ENCODE measurements at places on chromosomes 1 and 21. TPM values are rescaled to one million over a fixed set of nuclear protein-coding genes. Genes with fewer than 3 reads are reported as not detected.

DNA sequence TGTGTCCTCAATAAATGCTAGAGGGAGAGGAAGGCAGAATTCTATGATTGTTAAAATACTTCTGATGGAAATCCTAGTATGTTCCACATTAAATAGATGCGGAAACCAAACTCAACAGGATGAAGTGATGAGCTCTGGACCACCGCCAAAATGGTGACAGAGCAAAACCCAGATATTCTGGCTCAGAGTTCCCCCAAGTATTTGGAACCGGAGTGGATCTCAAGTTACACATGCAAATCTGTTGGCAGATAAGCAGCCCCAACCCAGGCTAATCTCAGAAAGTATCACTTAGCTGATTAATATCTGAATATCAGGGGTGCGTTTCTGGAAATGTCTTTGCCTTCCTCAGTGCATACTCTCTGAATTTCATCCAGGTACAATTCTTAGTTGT is 17.4 kb upstream of the GRHL3 start:
- H3K4me3 ChIP-seq, result no peak overlapping the region
- no peak overlapping the region for H3K27ac ChIP-seq
- no peak for DNase-seq
- H3K27me3 ChIP-seq, result peaks cover 54% of the 10 kb centered on the region
- H3K36me3 ChIP-seq, result no peaks in the 10 kb centered on the region

GRCh38 chr1:212981571-212982328 is 31.4 kb downstream of the VASH2 start:
- peaks cover 7% of the 10 kb centered on the region for H3K27me3 ChIP-seq
- no peak for DNase-seq
- no peaks in the 10 kb centered on the region for H3K36me3 ChIP-seq
- H3K27ac ChIP-seq, result no peak overlapping the region

DNA sequence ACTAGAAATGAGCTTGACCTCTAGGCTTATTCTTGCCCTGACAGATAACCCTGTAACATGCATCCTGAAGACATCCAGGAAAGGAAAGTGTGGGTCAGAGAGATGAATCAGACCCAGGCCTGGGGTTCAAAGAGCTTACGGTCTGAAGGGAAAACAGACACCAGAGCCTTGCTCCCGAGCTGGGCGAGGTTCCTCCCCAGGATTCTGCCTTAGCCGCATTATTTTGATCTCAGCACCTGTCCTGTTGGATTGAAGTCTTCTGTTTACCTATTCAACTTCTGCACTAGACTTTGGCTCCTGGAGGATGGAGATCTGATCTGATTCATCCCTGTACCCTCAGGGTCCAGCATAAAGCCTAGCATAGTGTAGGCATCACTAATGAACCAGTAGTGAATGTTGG is 1.9 kb downstream of the CYP4B1 start:
- no peak overlapping the region for H3K4me3 ChIP-seq
- no peak for DNase-seq
- no peaks in the 10 kb centered on the region for H3K4me1 ChIP-seq
- no peaks in the 10 kb centered on the region for H3K36me3 ChIP-seq
- H3K27me3 ChIP-seq, result no peaks in the 10 kb centered on the region

DNA sequence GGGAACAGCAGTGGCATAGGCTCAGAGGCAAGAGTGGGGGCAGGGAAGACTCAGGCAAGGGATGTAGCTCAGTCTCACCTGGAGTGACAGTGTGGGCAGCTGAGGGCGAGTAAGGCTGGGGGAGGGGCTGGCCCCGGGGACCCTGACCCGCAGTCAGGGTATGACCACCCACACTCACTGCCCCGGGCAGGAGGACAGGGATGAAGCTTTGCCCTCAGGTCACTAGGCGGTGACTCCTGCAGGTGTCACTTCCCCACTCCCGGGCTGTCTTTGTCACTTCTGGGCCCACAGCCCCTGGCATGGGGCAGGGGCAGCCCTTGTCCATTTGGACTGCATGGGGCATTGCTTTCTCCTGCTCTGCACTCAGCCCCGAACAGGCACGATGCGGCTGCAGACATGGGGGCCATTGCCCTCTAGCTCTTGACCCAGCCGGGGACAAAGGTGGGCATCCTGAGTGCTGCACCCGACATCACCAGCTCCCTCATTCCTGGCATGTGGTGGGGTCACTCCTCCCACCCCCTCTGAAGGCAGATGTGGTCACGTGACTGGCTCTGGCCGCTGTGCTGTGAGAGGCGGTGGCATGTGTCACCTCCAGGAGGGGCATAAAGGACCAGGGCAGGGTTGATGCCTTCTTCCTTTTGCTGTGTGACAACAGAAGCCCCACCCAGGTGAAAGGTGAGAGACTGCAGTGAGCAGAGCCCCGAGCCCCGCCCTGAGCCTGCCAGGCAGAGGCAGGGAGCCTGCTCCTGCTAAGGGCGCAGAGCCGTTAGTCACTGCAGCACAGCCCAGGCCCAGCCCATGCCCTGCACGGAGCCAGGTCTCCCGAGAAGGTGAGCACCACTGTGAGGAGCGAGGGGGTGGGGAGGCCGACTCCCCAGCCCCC is 66.0 kb downstream of the MATN1 start:
- H3K4me1 ChIP-seq, result no peaks in the 10 kb centered on the region
- H3K36me3 ChIP-seq, result no peaks in the 10 kb centered on the region
- H3K27ac ChIP-seq, result no peak overlapping the region
- H3K27me3 ChIP-seq, result peaks cover 2% of the 10 kb centered on the region
- DNase-seq, result no peak

DNA sequence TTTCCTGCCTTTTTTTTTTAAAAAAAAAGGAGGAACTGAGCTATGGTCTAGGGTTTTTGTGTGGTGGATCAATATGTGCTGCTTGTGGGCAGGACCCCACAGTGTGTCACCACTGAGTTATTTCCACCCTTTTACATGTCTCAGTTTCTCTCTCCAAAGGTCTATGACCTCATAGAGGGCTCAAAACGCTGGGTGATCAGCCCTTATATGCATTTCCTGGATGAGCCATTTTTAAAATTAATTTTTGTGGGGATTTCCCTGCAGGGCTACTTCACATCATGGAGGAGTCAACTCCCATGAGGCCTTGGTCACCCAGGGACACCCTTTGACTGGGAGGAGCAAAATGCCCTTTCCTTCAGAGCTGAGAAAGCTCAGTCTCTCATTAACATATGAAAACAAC is 20.7 kb upstream of the HAO2 start:
- H3K4me1 ChIP-seq, result no peaks in the 10 kb centered on the region
- no peaks in the 10 kb centered on the region for H3K36me3 ChIP-seq
- DNase-seq, result no peak
- H3K27ac ChIP-seq, result no peak overlapping the region
- peaks cover 4% of the 10 kb centered on the region for H3K27me3 ChIP-seq

DNA sequence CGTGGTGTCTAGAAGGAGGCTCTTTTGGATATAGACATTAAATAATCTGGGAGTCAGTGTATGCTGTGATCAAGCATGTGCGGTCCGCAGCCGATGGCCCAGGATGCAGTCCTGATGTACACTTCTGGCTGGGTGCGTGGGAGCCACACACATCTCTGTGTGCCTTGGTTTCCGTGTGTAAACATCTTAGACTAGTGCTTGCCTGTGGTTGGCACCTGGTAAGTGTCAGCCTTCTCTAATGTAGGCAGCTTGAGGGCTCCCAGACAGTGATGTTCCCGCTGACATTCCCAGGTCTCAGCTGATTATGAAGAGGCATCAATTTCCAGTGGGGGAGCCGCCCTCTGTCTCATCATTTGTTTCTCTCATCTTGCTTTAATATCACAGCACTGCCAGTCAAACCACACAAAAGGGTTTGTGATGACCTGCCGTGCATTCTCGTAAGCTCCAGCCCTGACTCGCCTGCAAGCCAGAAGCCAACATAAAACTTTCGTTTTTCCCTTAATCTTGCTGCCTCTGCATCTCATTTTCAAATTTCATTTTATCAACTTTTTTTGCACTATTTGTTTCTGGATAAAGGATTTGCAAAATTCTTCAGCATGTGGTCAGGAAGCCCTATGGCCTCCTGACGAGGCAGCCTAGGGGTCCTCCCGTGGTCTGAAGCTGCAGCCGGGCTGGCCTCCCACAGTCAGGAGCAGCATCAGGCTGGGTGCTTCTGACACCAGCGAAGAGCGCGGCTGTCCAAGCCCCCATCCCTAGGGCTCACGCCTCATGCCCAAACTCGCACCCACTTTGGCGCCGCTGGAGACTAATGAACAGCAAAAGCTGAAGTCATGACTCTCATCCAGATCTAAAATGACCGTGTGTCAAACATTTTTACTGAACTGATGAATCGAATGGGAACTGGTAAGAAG is 28.1 kb downstream of the PDE9A start:
- no peak overlapping the region for H3K4me3 ChIP-seq
- peaks cover 48% of the 10 kb centered on the region for H3K4me1 ChIP-seq
- H3K36me3 ChIP-seq, result no peaks in the 10 kb centered on the region
- DNase-seq, result no peak
- H3K27me3 ChIP-seq, result peaks cover 13% of the 10 kb centered on the region
- peak overlapping the region; percentile 56 for H3K27ac ChIP-seq

RASSF5 gene
- total RNA-seq, result 221 TPM

VANGL1 gene
- 9.9 TPM for total RNA-seq

DNA sequence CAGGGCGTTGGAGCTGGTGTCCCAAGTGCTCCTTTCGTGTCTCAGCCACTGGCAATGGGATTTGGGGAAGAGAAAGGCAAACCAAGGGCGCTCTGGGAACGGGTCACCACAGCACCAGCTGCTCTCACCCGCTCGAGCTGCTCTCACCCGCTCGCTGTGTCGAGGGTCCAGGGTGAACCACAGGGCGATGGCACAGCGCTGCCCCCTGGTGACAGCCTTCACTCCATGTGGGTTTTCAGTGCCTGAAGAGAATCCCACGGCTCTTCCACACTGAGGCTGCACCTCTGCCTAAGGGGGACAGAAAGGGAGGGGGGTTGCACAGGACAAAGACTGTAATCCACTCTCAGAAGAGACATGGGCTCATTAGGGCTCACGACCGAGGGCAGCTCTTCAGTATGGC is 7.1 kb upstream of the CLDN19 start:
- no peak for DNase-seq
- H3K4me1 ChIP-seq, result no peaks in the 10 kb centered on the region
- H3K36me3 ChIP-seq, result peaks cover 36% of the 10 kb centered on the region
- no peaks in the 10 kb centered on the region for H3K27me3 ChIP-seq
- no peak overlapping the region for H3K4me3 ChIP-seq

DNA sequence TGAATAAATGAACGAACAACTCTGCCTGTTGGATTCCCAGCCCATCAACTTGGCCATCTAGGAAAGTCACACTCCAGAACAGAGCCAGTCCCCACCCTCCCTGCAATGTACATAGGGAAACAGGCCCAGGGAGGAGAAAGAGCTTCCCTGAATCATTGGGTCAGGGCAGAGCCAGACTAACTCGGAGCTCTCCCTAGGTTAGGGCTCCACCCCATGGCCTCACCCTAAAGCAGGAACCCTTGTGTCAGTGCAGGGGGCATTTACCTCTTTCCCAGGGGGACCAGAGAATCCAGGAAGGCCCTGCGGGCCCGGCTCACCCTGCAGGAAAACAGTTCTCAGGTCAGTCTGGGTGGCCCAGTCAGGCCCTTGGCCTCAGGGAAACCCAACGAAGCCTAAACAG is 11.6 kb downstream of the COL9A2 start:
- peaks cover 2% of the 10 kb centered on the region for H3K36me3 ChIP-seq
- no peak for DNase-seq
- H3K4me3 ChIP-seq, result no peak overlapping the region
- no peaks in the 10 kb centered on the region for H3K27me3 ChIP-seq
- H3K4me1 ChIP-seq, result peaks cover 2% of the 10 kb centered on the region

FTCD gene
- 0.56 TPM for total RNA-seq

- peak overlapping the region; percentile 60 for H3K27ac ChIP-seq
- H3K4me3 ChIP-seq, result no peak overlapping the region
- H3K36me3 ChIP-seq, result peaks cover 3% of the 10 kb centered on the region
- peaks cover 40% of the 10 kb centered on the region for H3K4me1 ChIP-seq
- H3K27me3 ChIP-seq, result no peaks in the 10 kb centered on the region
Observed at GRCh38 chr1:8374812-8375211, 56.9 kb downstream of the SLC45A1 start.

DNA sequence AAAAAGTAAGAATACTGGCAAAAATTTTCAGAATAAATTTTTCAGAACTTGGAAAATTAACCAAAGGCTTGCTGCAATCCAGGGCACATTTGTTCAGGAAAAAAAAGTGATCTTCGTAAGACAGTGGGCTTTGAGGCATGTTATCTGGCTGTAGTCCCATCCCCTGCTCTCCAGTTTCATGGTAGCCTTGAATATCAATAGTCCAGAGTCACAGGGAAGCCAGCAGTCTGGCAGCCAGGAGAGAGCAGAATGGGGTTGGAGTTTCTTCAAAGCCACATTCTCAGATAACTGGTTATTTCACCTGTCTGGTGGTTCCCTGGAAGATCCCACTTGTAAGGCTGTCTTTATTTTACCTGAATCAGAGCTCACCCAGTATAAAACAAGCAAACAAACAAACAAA is 669.3 kb downstream of the MATN1 start:
- H3K27ac ChIP-seq, result no peak overlapping the region
- no peak overlapping the region for H3K4me3 ChIP-seq
- H3K36me3 ChIP-seq, result no peaks in the 10 kb centered on the region
- peaks cover 10% of the 10 kb centered on the region for H3K27me3 ChIP-seq
- no peaks in the 10 kb centered on the region for H3K4me1 ChIP-seq

GRCh38 chr1:228286505-228287417 is 78.9 kb downstream of the OBSCN start:
- no peaks in the 10 kb centered on the region for H3K4me1 ChIP-seq
- H3K27me3 ChIP-seq, result no peaks in the 10 kb centered on the region
- no peak overlapping the region for H3K4me3 ChIP-seq
- DNase-seq, result no peak
- no peak overlapping the region for H3K27ac ChIP-seq
- no peaks in the 10 kb centered on the region for H3K36me3 ChIP-seq

POU3F1 gene
- 1.5 TPM for total RNA-seq

GRCh38 chr1:92480813-92481598 is 5.7 kb downstream of the GFI1 start:
- H3K4me3 ChIP-seq, result peak overlapping the region; percentile 99
- H3K27ac ChIP-seq, result peak overlapping the region; percentile 36
- DNase-seq, result no peak
- peaks cover 68% of the 10 kb centered on the region for H3K36me3 ChIP-seq

- no peak for DNase-seq
- no peaks in the 10 kb centered on the region for H3K4me1 ChIP-seq
- no peak within 1 kb of the TSS for H3K27ac ChIP-seq
- peaks cover 56% of the 10 kb centered on the region for H3K27me3 ChIP-seq
- H3K4me3 ChIP-seq, result no peak within 1 kb of the TSS
- no peaks in the 10 kb centered on the region for H3K36me3 ChIP-seq
Observed at GRCh38 chr1:156368889-156369684, at the start of gene RHBG. RHBG (plus strand) TSS chr1:156369211; CDS start chr1:156369250, 39 bp downstream.

TSPAN2 gene
- 0.34 TPM for total RNA-seq

- no peaks in the 10 kb centered on the region for H3K36me3 ChIP-seq
- H3K27ac ChIP-seq, result no peak overlapping the region
- H3K4me3 ChIP-seq, result no peak overlapping the region
- no peaks in the 10 kb centered on the region for H3K4me1 ChIP-seq
Observed at GRCh38 chr1:78716186-78716585, 66.6 kb downstream of the IFI44 start.

SYCP1 gene
- not detected for total RNA-seq

PRR9 gene
- total RNA-seq, result not detected

- H3K4me3 ChIP-seq, result no peak overlapping the region
- H3K36me3 ChIP-seq, result peaks cover 8% of the 10 kb centered on the region
- peak; percentile 25 for DNase-seq
- peaks cover 38% of the 10 kb centered on the region for H3K4me1 ChIP-seq
Observed at GRCh38 chr1:33302325-33302724, 18.6 kb downstream of the A3GALT2 start.
